ENCODE measurements at places on chromosomes 11 and 22.

GRCh38 chr11:30810116-30810515, 224.0 kb upstream of the MPPED2 start:
- no peak for DNase-seq

DNA sequence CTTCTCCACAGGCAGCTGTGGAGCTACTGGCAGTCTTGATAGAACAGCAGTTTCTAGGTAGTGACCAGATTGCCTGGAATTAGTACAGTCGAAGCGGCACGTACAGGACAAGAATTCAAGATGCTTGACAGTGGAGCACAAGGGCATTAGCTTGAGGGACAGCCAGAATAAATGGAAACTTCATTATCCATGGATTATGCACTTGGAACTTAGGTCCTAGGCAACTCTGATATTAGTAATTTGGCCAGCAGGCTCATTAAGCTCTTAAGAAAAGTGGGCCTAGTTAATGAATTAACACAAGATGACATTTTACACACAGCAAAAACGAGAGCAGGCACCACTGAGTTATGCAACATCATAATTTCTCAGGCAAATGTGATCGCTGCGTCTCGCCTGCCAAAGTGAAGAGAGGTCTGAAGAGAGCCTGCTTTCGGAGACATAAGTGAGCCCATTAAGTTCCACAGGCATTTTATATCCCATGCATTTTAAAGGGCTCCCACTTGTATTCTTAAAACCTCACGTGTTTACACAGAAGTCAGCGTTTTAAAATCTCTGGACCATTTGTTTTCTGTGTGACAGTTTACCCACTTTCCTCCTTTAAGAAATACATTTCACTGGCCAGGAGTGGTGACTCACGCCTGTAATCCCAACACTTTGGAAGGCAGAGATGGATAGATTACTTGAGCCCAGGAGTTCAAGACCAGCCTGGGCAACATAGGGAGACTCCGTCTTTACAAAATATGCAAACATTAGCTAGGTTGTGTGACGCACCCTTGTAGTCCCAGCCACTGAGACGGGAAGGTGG, 66.2 kb downstream of the COMMD9 start:
- no peak for DNase-seq

DNA sequence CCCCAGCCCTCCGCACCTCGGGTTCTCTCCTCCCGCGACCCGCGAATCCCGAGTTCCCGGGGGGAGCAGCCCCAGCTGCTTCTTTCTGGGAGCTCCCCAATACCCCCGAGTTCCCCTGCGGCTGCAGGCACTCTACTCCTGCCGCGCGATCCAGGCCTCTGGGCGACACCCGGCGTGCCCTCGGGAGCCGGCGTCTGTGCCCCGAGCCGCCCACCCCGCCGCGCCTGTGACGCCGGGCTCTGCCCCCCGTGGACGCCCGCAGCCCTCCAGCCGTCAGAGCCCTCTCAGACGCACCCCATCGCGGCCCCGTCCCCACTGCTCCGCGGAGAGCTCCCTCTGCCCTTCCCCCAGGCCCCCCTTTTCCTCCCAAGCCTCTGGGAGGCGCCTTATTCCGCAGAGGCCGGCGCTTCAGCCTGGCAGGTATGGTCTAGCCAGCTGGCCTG, 422 bp downstream of the GLB1L2 start:
- no peak for DNase-seq

GRCh38 chr11:119472856-119473222, 49.9 kb upstream of the THY1 start:
- no peak for DNase-seq

- no peak for DNase-seq
These were observed 1.8 kb downstream of the CDC42EP2 start for GRCh38 chr11:65316227-65317024.

DNA sequence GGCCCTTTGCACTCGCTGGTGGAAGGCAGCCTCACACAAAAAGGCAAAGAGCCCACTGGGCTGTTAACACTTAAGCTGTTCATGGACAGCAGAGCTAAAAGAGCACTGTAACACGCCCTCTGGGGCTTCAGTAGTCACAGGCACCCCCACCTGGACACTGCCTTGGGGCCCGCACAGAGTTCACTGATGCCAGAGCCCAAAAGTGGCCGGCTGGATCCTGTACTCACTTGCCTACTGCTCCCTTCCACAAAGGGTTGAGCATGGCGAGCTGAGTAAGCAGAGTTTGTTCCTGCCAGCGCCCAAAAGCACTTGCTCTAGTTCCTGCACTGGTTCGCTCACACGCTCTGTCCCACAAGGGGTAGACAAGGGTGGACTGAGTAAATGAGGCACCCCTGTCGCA, 78.8 kb downstream of the RELT start:
- no peak for DNase-seq

- DNase-seq: no peak
These were observed 833.5 kb downstream of the KCNA4 start for GRCh38 chr11:29183301-29183700.

GRCh38 chr22:44459041-44459440, 39.0 kb downstream of the RTL6 start:
- no peak for DNase-seq

GRCh38 chr11:62307950-62308349, 9.1 kb upstream of the SCGB1D4 start:
- no peak for DNase-seq

DNA sequence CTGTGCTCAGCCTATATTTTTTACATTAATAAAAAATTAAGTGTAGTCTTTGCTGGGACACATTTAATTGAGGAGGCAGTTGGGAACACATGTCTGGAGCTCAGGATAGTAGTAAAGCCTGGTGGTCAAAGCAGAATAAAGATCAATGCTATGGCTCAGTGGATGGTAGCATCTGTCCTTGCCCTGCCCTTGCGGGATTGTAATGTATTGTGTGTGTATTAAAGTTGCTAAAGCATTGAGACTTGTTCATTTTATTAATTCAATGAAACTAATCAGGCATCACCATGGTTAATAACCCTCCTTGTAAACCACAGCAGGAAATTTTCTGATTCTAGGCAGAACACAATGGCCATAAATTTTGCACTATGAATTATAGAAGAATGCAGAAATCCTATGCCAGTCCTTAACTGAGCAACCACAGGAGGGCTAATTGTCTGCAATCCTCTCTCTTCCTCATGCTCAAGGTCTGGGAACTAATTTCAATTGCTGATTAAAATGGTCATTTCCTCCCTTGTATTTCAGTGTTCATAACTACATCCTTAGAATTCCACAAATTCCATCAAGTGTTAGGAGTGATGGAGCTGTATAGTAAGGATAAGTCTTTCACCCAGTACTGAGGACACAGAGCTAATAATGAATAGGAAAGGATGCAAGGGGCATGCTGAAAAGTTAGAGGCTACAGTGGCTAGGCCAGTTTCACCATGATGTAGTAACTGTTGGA, 403.2 kb upstream of the DDI1 start:
- no peak for DNase-seq

- no peak for DNase-seq
These were observed 270.6 kb downstream of the FAT3 start for GRCh38 chr11:92495107-92495793.

DNA sequence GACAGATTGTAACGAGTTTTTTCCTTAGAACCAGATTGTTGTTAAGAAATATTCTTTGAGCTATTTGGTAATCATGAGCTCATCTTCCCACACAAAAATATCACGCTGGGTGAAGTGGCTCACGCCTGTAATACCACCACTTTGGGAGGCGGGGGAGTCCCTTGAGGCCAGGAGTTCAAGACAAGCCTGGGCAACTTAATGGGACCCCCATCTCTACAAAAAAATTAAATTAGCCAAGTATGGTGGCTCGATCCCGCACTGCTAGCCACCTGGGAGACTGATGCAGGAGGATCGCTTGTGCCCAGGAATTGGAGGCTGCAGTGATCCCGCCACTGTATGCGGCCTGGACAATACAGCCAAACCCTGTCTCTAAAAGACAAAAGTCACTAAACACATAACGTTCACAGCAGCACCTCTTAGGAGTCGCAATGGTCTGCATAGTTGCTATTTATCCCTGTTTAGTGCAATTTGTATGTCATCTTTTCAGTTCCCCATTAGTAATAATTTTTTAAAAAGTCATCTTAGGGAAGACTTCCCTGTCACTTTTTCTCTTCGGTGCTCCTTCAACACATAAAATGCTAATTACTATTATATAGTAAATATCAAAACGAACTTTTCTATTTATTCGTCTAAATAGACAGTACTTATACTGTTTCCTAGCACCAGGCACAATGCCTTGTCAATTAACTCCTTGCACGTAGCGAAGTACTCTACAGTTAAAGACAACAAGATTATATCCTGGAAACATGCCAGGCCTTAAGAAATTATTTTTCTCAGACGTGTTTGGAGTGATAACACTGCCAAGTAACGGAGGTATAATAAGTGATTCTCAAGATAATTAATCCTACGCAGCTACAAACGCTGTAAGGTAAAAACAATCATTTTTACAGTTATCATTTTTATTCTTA, 1.1 kb downstream of the ST13 start:
- no peak for DNase-seq

DNA sequence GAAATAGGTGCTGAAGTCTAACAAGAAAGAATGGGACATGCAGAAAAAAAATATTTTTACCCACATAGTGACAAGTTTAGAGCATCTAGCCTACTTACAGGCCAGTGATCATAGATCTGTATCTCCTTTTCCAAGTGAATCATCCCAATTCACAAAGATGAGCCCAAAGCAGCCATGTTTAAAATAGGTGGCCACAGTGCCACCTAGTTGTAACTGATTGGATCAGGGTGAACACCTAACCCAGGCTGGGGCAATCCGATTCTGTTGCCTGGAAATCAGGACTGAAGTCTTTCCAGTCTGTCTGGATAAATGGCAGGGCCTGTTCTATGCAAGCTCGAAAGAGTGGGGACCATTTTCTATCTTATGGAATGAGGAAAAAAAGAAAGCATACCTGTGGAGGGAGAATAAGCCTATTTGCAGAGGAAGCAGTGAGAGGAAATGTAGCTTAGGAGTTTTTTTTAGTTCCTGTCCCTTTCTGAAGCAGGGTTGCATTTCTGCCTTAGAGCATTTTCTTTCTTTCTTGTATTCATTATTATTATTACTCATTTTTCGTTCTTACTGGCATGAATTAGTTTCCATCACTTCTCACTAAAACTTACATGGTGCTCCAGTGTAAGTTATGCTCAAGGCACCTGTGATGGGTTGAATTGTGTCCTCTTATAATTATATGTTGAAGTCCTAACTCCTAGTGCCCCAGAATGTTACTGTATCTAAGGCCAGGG, 113.2 kb upstream of the RAG2 start:
- DNase-seq: no peak

DNA sequence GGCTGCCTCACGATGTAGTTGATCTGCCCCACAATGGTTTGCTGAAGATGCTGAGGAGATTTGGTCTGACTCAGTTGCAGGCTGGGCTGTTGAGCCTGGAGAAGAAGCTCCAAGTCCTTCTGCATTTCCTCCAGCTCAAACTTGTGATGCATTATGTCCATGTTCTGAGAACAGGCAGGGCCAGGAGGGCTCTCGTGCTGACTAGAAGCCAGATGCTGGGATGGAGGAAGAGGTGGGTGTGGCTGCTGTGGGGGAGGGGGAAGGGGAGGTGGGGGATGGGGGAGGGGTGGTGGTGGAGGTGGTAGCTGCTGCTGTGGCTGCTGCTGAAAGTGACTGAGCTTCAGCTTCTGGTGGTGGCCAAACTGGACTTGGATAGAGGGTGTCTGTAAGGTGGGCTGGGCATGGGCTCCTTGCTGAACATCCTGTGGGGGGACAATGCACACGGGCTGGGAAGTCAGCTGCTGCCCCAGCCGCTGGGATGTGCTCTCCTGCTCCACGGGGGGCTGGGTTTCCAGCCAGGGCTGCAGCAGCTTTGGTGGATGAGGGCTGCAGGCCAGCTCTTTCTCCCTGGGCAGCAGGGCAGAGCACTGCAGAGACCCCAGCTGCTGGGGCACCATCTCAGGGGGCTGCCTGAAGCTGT, 42.1 kb downstream of the TRIM66 start:
- no peak for DNase-seq

DNA sequence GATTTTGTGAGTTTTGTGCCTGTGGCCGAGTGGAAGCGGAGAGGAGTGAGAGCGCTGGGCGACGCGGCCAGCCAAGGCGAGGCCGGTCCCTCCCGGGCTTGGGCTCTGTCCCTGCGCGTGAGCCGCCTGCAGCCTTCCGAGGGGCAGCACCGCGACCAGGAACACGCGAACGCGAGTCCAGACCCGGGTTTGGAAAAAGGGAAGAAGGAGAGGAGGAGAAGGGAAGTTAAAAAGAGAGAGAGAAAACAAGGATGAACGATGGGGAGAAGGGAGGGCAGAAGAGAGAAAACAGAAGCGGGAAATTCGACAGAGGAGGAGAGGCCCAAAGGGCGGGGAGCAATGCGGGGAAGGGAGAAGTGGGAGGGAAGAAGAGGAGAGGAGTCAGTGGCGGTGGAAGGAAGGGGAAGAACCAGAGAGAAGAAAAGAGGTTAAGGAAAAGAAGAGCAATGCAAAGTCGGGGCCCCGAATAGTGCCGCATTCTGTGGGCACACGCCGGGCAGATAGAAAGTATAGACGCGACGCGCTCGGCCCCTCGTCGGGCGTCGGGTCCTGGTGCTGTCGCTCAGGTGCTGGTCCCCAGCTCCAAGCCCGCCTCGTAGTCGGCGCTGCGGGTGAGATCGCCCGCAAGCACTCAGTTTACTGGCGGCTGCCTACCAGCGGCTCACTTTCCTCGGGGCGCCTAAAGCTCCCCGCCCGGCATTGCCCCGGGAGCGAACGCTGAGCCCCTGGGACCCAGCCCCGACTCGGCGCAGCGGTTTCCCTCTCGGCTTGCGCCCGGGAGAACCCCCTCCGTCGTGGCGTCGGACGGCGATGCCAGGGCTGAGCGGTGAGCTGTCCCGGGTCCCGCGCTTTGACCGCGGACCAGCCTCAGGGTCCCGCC, 2.8 kb upstream of the BARX2 start:
- DNase-seq: no peak
